ENCODE measurements at places on chromosomes 16 and 17. TPM values are rescaled to one million over a fixed set of nuclear protein-coding genes. Genes with fewer than 3 reads are reported as not detected.

DNA sequence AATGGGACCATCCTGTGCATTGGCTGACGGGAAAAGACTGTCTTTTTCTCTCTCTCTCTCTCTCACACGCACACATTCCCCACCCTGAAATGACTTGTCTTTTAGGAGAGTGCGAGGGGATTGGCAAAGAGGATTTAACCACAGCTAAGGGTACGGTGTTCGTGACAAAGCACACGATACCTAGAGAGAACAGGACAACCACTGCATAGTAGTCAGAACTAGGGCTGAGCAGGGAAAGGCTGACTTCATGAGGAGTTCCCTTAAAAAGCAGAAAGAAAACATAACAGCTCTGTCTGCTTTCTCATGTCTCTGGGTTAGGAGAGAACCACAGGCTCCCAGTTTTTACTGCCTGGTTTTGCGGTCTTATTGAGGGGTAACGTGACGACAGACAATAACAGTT is 742.8 kb upstream of the SOX9 start:
- DNase-seq = no peak

The PRAC1 gene
- not detected for total RNA-seq

The KRT23 gene
- total RNA-seq = not detected

The PPP1R27 gene
- not detected for total RNA-seq

DNA sequence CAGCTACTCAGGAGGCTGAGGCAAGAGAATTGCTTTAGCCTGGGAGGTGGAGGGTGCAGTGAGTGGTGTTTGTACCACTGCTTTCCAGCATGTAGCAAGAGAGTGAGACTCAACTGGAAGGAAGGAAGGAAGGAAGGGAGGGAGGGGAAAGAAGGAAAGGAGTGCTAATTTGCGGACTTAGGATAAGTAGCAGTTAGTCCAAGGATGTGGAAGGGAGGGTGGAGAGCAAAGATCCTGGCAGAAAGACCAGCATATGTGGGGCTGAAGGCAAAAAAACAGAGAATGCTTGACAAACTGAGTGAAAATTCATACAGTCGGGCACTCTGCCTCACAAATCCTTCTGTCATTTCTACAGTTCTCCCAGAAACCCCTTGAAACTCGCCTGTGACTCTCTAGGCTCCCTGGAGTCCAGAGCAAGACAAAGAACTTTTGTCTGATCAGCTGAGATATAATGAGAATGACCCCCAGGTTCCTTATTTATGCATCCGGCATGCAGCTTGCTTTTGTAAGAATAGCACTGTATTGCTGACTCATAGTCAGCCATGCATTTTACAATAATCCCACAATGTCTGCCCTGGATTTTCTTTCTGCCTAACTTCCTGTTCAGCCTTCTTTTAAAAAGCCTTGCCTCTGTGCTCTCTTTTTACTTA is 31.5 kb downstream of the CDK5RAP3 start:
- DNase-seq = no peak

DNA sequence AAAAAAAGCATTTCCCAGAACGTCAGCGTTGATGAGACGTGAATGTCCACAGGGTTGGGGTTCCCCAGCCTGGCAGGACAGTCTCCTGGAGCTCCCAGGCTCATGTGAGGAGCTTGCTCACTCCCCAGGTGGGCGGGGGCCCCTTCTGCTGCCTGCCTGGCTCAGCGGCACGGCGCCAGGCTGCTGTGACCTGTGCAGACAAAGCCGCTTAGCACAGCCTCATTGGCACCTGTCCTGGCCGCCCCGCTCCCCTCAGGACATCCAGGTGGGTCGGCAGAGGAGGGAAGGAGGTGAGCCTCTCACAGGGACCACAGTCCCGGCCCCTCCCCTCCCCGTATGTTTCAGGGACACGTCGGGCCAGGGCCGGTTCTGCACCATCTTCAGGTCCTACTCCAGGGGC is 12.9 kb upstream of the WFIKKN1 start:
- DNase-seq = no peak

DNA sequence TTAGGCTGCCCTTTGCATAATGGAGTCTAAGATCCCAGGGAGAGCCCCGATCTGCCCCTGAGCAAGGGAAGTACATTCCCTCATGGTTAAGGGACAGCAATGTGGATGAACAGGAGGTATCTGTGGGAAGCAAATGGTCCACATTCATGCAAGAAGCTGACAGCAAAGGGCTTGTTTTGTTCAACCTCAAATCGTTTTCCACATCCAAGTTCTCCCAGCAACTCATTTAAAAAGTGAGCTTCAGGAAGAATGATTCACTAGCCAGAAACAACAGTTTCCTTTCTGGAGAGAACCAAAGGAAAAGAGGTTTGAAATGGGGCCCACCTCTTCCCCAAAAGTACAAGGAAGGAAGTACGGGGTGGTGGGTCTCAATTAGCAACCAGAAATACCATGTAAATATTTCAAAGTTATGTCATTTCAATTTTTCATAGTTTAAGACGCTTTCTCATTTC is 9.4 kb downstream of the HSPB9 start:
- DNase-seq = no peak
